ENCODE measurements at places on chromosomes 16 and 17.

DNA sequence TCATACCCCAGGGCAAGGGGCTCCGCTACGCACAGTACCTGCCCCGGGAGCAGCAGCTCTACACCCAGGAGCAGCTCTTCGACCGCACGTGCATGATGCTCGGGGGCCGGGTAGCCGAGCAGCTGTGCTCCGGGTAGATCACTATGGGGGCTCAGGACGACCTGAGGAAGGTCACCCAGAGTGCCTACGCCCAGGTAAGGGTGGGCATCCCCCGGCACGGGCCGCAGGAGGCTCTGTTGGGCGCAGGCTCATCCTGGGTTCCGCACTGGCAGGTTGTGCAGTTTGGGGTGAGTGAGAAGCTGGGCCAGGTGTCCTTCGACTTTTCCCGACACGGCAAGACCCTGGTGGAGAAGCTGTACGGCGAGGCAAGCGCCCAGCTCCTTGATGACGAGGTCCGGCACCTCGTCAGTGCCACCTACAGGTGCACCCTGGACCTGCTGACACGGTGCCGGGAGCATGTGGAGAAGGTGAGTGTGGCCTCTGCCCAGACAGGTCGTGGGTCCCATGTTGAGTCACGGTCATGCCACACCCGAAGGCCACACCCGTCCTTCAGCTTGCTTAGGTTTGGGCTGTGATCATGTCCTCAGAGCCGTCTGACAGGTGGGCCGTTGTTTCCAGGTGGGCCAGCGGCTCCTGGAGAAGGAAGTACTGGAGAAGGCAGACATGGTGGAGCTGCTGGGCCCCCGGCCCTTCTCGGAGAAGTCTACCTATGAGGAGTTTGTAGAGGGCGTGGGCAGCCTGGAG, 19.3 kb downstream of the DBNDD1 start:
- no peak for DNase-seq

GRCh38 chr16:23781176-23781575, 26.4 kb downstream of the CHP2 start:
- DNase-seq, result no peak

GRCh38 chr17:13228225-13228624, 210.4 kb upstream of the ELAC2 start:
- DNase-seq, result no peak

GRCh38 chr17:266219-266618, 84.8 kb upstream of the DOC2B start:
- no peak for DNase-seq

- no peak for DNase-seq
Measured at GRCh38 chr17:1024076-1024475, 27.1 kb downstream of the TIMM22 start.

- peak; percentile 70 for DNase-seq
Measured at GRCh38 chr17:76547183-76547641, 7.4 kb downstream of the PRCD start.

DNA sequence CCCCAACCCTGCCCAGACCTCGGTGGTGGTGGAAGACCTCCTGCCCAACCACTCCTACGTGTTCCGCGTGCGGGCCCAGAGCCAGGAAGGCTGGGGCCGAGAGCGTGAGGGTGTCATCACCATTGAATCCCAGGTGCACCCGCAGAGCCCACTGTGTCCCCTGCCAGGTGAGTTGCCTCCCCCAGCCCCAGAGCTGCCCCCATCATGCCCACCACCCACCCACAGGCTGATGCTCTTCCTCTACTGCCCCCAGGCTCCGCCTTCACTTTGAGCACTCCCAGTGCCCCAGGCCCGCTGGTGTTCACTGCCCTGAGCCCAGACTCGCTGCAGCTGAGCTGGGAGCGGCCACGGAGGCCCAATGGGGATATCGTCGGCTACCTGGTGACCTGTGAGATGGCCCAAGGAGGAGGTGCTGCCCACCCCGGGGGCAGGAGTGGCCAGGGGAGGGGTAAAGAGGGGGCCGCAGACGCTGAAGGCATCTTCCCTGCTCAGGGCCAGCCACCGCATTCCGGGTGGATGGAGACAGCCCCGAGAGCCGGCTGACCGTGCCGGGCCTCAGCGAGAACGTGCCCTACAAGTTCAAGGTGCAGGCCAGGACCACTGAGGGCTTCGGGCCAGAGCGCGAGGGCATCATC, 8.4 kb downstream of the GALK1 start:
- DNase-seq, result no peak

- no peak for DNase-seq
Measured at GRCh38 chr16:54086791-54087190, 199.8 kb downstream of the IRX3 start.

- DNase-seq, result no peak
Measured at GRCh38 chr16:17258848-17259713, 211.7 kb downstream of the XYLT1 start.

- DNase-seq, result no peak
Measured at GRCh38 chr17:31738488-31738887, 120.6 kb downstream of the COPRS start.

DNA sequence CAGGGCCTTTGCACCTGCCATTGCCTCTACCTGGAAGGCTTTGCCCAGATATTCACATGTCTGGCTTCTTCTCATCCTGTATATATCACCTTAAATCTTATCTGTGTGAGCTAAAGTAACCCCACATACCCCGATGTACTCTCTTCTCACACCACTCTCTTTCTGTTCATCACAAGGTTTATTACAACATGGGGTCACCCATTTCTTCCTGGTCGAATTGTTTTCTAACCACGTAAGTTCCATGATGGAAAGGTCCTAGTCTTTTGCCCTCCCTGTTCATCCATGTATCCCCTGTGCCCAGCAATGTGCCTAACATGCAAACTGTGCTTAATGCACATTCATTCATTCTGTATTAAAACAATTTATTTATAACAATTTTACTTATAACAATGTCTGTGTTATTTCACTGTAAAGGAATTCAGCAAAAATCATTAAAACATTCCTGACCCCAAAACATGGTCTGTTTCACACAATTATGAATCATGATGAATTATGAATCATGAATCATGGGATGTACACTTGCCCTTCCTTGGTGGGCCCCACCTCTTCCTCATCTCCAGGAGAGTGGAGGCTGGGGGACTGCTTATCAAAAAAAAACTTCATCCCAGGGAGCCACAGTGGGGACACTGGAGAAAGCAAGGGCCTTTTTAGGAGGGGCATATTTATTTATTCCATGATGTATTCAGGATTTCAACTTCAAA, 336.4 kb downstream of the GRIN2A start:
- no peak for DNase-seq

GRCh38 chr16:74080311-74080710, 216.3 kb upstream of the PSMD7 start:
- no peak for DNase-seq

- DNase-seq, result no peak
Measured at GRCh38 chr16:47943235-47943634, 212.6 kb downstream of the ABCC12 start.

GRCh38 chr17:4607773-4608187, 23.5 kb downstream of the SMTNL2 start:
- no peak for DNase-seq

DNA sequence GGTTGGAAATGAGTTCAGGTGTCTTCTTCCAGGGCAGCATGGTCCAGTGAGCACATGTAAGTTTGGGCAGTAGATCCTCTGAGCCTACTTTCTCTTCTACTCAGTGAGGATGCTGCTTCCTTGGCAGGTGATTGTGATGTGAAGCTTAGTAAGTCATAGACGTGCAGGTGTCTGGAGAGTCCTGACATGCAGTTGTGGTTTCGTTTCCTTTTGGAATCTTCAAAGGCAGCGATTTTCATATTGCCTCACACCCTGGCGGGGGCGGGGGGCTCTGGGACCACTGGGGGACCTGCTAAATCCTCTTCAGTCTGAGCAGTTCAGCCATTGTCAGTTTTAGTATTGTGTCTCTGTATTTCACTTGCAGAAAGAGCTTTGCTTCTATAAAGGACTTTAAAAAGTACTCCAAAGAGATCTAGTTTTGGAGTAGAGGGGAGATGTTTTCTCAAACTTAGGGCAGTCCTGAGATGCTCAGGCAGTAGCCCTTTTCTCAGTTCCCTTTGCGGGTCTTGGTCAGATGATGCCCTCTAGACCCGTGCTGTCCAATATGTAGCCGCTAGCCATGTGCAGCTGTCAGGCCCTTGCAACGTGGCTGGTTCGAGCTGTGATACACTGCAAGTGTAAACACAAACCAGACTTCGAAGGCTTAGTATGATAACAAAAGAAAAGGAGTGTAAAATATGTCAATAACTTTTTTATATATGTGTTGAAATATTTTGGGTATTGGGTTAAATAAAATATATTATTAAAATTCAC, 4.0 kb upstream of the CDK5R1 start:
- DNase-seq, result no peak

GRCh38 chr17:51065466-51065865, 55.2 kb downstream of the SPAG9 start:
- no peak for DNase-seq

GRCh38 chr16:85798901-85799496, 345 bp downstream of the EMC8 start:
- DNase-seq, result peak; percentile 54

DNA sequence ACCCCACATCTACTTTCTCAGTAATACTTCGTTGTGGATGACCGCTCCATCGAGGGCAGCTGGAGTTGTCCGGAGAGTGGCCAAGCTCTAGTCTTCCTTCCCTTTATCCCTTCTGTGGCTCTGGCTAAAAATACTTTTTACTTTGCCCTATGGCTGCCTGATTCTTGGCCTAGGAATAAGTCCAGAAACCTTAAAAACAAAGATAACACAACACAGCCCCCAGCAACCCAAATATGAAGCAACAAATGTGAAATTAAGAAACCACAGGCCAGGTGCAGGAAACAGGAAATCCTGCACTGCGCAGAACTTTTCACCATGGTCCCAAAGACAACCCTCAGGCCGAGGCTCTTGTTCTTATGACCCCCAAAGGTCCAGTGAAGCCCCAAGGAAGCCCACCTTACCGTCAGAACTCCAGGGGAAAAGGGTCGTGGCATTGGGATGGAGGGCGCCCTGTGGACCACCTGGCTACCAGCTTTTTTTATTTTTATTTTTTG, 26.0 kb downstream of the TK2 start:
- no peak for DNase-seq

DNA sequence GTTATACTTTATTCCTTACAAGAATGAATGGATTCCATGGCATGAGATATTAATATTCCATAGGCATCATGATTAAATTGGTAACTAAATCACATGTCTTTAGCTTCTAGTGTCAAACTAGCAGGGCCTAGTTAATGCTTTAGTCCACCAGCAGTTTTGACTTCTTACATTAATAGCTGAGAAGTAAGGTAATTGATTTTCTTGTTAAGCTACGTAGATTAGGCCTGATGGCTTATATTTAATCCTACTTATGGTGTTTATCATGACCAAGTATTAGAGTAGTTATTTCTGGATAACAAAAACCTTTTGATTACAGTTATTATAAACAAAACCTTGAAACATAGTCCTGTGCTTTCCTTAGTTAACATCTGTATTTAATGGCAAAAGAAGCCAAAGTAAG, 184.5 kb downstream of the TANC2 start:
- DNase-seq, result no peak

- DNase-seq, result peak; percentile 39
Measured at GRCh38 chr17:60971515-60972369, 294.1 kb downstream of the BCAS3 start.

GRCh38 chr17:76924345-76925342, 56.4 kb downstream of the MGAT5B start:
- DNase-seq, result no peak

DNA sequence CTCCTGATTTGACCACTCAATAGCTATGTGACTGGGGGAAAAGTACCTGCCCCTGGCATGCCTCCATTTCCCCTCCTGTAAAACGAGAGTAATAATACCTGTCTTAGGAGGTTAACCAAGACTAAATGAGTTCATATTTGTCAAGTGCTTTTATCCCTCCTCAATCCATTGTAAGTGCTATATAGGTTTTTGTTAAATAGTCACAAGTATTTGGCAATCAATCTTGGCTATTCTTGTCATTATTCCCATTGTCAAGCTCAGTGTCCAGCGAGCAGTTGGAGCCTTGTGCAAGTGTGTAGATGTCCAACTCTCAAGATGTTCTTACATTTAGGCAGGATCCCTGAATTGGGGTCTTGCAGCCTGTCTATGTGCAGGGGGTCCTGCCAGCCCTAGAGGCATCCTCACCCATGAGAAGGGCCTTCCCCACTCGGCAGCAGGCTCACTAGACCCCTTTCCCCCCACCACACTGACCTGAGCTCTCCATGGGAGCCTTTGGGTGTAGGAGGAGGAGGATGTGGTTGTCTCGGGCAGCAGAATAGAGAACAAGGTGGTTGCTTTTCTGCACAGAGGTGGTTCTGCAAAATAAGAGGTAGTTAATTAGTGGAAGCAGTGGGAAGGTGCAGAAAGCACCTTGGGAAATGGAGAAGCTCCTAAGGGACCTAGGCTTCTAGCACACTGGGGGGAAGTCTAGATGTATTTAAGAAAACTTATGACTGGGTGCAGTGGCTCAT, 18.0 kb downstream of the PIK3R6 start:
- DNase-seq, result no peak

DNA sequence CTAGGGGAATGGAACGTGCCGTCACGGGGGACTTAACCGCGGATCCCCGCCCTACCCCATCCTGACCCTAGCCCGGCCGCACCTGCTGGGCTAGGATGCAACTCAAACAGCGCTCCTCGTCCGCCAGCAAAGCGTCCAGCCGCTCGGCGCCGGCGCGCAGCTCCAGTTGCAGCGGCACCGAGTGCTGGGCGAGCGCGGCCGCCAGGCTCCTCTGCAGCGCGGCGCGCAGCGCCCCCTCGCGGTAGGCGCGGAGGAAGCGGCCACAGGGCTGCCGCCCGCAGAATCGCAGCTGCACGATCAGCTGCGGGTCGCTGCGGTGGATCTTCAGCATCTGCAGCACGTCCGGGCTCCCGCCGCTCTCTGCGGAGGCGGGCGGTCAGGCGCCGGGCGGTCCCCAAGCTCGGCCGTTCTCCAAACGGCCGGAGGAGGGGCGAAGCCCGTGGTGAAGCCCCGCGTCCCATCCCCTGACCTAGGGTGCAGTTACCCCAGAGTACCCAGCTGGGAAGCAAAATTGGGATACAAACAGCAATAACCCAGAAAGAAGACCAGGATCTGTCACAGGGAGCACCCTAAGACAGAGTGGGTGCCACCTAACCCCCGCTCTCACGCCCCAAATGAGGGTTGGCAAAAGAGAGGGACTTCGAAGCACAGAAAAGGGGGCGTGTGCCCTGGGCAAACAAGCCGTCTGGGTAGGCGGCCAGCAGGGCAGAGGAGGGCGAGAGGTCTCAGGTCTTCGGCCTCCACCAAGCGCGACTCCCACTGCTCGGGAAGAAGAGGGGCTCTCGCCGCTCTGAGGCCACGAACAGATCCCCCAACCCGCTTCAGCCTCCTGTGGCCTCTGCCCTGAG, 4.2 kb downstream of the TRADD start:
- DNase-seq, result peak; percentile 87

GRCh38 chr17:75516619-75517296, 430 bp downstream of the TSEN54 start:
- DNase-seq, result peak; percentile 55

DNA sequence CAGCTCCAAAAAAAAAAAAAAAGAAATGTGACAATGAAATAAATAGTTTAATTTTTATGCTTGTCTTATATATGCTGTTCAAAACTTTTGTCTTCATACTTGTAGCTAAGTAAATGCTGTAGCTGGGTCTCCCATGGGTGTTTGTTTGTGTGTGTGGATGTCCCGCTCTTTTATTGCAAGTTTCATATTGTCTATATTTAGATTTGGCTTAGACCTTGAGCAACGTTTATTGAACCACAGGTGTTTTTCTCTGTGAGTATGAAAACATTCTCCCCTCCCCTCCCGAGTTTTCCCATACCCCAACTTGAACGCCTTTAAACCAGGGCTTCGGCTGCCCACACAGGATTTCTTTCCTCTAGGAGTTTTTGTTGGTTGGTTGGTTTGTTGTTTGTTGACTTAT, 45.2 kb downstream of the MFSD11 start:
- no peak for DNase-seq
